ENCODE measurements at places on chromosomes 3 and 15.

- DNase-seq = no peak
These were observed 30.2 kb downstream of the BCL2L10 start for GRCh38 chr15:52082197-52083036.

- no peak for DNase-seq
These were observed 280.3 kb upstream of the PROK2 start for GRCh38 chr3:72065236-72065635.

DNA sequence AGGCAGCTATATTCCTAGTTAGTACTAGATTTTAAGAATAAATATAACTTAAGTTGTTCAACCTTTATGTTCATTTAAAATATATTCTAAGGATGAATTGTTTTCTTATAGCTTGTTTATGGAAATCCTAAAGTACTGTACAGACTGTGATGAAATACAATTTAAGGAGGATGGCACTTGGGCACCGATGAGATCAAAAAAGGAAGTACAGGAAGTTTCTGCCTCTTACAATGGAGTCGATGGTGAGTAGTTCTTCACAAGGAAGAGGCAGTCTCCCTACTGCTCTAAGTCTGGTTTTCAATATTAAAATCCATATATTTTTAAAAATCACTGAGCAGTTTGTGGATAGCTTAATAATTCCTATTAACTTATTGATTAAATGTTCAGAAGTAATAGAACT is 29.6 kb downstream of the CALML4 start:
- DNase-seq = no peak

DNA sequence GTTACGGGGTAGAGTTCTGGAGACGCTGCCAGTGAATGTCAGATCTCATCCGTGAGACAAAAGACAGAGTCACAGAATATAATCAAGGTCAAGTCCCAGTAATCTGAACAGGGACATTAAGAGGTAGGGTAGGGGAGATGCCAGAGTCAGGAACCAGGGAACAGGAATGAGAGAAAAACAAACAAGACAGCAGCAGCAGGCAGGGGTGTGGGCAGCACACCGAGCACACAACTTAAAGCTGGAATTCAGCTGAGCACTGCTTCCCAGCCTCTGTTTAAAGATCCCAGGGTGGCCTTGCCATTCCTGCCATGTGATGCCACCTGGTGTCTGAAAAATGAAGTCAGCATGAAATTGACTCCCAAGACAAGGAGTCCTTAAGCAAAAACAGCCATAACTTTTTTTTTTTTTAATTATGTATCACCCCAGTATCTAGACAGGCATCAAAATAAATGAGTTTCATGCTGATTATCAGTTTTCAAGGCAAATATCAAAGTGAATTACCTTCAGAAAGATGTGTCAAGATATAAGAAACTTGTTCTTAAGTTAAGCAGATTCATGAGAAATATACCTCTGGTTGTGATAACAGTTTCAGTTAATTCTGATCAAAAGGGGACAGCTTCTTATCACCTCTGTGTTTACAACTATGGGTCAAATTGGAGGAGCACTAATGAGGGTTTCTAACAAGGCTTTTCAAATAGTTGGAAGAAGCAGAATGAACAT is 203.7 kb downstream of the SLC9A9 start:
- peak; percentile 73 for DNase-seq

DNA sequence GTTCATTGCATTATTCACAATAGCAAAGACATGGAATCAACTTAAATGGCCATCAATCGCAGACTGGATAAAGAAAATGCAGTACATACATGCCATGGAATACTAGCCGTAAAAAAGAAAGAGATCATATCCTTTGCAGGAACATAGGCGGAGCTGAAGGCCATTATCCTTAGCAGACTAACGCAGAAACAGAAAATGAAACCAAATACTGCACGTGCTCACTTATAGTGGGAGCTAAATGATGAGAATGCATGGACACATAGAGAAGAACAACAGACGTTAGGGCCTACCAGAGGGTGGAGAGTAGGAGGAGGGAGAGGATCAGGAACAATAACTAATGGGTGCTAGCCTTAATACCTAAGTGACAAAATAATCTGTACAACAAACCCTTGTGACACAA is 57.9 kb downstream of the RASA2 start:
- DNase-seq = no peak

- no peak for DNase-seq
These were observed 46.1 kb downstream of the BTD start for GRCh38 chr3:15647611-15648167.

DNA sequence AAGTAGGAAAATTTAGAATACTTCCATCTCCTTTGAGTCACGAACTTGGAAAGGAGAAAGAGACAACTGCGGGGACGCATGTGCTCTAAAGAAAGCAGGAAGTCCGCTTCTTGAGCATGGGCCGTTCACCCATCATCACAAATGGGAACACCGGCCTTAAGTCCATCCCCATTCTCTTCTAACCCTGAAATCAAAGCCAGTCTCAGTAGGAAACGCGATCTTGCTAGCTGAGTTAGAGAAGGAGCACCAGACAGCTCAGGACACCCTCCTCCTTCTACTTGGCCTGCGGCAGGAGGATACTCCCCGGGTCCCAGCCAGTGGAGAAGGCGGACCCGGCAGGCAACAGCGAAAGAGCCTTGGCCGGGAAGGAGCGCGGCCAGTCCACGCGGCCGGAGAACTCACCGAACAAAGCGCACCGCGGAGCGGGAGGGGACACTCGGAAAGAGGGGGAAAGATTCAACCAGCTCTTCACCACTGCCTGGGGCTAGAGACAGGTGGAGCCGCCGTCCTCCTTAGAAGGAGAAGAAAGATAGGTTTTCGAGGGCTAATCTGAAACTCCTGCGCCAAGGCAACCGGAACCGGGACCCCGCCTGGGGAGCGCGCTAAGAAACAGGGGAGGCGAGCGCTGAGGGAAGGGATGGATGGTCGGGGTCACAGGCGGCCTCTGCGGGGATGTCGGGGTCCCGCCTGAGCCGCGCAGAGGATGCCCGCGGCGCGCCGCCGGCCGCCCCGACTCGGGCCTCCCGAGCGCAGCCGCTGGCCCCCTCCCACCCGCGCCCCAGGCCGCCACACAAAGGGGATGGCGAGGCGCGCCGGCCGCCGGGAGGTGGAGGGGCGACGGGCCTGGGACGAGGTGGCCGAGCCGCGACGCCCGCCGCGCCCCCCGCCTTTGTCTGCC is 818 bp downstream of the SLC4A7 start:
- DNase-seq = peak; percentile 26

GRCh38 chr3:107384907-107385306 is 7.7 kb downstream of the CCDC54 start:
- DNase-seq = no peak

GRCh38 chr15:88802991-88803240 is 320 bp upstream of the ACAN start:
- DNase-seq = no peak

GRCh38 chr3:191282251-191283185 is 46.7 kb upstream of the CCDC50 start:
- DNase-seq = no peak

DNA sequence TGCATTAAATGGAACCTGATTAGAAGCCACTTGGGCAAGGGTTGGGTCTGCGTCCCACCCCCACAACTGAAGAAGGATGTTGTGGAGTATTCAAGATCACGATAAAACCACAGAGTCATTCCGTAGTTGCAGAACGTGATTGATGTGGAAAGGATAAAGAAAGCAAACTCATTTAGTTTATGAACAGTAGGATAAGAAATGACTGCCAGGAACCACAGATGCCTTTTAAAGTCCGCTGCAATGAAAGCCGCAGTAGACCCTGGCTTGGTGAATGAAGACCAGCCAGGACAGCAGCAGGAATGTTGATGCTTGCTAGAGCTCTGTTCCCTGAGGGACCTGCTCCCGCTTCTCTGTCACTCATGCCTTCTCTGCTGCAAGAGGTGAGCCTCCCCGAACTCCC is 111.5 kb downstream of the GABRG3 start:
- no peak for DNase-seq

DNA sequence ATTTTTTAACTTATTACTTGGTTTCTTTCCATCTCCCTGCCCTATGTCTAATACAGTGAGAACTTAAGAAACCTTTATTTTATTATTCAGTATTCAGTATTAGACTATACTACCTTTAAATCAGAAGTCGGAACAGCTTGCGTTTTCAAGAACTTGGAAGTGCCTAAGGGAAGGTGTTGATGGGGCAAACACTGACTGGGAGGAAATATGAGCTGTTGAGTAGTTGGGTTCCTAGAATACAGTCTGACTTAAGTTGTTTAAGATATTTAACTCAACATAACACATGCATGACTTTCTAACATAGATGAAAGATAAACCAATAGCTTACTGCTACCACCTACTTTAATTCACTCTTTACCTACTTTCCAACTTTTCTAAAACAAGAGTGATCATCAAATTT is 1048.1 kb downstream of the ROBO2 start:
- no peak for DNase-seq

GRCh38 chr15:89972085-89972484 is 29.0 kb upstream of the ZNF710 start:
- no peak for DNase-seq

- no peak for DNase-seq
These were observed 51.9 kb downstream of the HOMER2 start for GRCh38 chr15:82900511-82901060.

- DNase-seq = no peak
These were observed 4.5 kb downstream of the CGNL1 start for GRCh38 chr15:57380854-57381253.

DNA sequence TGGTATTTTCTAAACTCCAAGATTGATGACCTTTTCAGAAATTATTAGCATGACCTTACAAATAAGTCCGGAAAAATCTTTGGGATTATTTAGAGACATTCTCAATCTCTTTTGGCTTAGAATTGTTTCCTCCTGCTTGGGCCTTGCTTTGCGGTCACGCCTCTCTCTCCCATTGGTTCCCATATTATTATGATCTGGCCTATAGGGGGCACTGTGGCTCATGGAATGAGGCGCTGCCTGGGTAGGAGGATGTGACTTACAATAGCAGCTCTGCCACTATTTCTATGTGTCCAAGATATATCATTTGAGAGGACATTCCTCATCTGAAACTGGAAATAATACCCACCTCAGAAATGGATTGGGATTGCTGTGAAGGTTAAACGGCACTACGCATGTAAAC is 464.9 kb downstream of the MFSD1 start:
- DNase-seq = peak; percentile 38

DNA sequence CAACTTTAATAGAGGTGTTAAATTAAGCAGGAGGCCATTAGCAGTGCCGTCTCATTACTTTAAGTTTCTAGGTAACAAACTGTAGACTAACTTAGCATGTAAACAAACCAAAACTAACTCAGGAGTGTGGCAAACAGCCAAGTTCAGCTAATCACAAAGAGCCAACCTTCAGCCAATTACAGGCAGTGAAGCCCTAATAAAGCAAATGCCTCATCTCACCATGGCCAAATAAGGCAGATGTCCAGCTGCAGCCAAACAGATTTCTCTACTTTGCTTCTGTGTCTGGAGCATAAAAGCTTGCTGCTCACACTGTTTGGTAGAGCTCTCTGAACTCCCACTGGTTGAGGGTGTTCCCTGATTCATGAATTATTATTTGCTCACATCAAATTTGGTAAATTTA is 835.4 kb upstream of the GBE1 start:
- no peak for DNase-seq

DNA sequence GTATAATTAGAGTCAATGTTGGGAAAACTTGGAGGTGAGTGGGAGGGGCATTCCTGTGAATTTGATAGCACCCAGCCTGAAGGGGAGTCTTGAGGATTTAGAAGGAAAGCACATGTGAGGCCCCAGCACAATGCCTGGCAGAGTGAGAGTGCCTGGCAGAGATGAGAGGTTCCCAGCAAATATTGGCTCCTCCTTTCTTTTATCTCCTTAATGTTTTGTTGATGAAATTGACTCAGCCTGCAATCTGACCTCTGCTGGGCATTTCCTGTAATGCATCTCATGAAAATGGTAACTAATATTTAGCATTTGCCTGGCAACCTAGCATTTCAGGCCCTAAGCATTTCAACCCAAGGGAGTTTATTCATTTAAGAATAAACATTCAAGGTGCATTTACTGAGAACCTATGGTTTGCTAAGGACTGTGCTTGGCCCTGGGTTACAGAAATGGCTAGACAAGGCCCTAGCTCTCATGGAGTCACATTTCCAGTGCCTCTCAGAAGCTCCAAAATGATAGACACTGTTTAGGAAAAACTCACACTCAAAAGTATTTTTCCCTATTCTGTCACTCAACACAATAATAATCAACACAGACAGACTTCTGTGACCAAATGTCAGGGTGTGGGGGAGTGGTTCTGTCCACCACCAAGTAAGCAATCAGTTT is 19.0 kb downstream of the PDHB start:
- peak; percentile 64 for DNase-seq

DNA sequence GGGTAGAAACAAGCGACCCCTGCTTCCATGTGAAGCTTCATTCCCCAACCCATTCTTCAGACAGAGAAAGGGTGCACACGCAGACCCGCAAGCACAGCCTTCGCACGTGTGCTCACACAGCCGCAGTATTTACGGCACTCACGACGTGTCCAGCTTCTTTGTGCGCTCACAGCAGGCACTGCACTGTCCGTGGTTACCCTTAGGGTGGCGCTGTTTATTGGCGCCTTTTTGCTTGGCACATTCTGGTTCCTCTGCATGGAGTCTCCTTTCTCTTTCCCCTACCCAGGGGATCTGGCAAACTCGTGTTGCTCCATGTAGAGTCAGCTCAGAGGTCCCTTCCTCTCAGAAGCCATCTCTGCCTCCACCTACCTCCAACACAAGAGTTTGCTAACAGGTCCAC is 115.1 kb downstream of the SLCO3A1 start:
- DNase-seq = no peak

GRCh38 chr15:84872009-84872910 is 12.2 kb upstream of the SLC28A1 start:
- DNase-seq = no peak

DNA sequence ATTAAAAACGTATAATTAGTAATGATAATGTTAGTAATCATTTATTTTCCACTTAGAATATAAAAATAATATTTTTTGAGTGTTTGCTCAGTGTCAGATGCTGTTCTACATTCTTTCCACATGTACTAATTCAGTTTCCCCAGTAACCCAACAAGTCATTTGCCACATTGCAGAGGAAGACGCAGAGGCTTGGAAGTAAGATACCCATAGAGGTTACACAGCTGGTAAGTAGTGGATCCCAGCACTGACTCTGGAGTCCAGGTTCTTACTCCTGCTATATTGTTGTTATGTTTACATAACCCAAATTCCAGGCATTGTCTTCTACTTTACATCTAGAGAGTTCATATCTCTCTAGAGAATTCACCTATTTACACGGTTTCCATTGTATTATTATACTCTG is 48.2 kb upstream of the MYO5C start:
- no peak for DNase-seq

GRCh38 chr3:25904206-25904605 is 114.3 kb downstream of the OXSM start:
- DNase-seq = no peak

DNA sequence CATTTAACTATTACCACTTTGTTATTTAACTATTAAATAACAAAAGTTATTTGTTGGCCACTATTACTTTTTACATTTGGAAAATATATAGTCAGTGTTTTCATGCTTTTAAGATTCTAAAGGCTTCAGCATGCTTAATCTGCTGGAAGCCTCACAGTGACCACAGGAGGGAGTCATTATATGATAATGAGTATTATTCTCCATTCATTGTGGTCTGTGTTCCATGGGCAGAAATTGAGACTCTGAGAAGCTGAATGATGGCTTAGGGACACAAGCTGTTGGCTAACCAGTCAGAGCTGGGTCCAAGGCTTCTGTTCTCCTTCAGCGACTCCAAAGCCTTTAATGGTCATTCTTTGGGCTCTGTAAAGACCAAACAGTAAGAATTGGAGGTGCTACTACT is 64.7 kb downstream of the BFSP2 start:
- DNase-seq = no peak

GRCh38 chr15:64845831-64846595 is 4.3 kb downstream of the PLEKHO2 start:
- no peak for DNase-seq
